ENCODE measurements at places on chromosomes 7 and 10.

DNA sequence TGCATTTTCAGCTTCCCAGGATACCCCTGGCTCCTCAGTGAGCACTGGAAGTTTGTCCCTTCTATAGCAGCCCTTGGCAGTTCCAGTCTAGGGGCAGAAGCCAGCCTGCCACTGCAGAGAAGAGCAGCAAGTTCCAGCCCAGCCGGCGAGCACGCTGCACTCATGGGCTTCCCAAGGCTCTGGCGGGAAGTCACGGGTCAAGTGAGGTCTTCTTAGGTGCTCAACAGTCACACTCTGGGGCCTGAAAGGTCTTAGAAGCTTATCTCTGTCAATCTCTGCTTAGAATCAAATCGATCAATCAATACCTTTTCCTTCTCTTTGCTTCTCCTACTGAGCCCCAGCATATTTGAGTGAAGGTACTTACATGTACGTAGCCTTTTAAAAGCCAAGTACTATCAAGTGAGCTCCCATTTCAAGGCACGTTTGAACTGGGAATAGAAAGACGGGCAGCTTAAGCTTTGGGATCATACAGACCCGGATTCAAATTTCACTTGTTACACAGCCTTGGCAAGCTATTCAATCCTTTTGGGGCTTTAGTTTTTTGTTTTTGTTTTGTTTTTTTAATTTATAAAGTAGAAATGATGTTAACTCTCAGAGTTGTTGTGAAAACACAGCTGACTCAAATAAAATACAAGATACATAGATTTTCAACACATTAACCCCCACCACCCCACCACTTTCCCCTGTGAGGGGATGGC is 152.6 kb upstream of the KLF14 start:
- DNase-seq = no peak

DNA sequence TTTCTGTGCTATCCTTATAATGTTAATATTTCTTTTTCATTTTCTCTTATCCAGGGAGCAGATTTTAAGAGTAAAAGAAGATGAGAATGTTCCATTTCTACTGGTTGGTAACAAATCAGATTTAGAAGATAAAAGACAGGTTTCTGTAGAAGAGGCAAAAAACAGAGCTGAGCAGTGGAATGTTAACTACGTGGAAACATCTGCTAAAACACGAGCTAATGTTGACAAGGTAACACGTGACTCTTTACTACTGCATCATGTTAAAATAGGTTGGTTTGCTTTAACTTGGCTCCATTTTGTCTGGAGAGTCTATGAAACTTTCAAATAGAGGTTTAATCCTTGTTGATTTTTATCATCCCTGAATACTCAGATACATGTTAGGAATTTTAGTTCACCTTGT is 73.3 kb downstream of the RALA start:
- DNase-seq = no peak

DNA sequence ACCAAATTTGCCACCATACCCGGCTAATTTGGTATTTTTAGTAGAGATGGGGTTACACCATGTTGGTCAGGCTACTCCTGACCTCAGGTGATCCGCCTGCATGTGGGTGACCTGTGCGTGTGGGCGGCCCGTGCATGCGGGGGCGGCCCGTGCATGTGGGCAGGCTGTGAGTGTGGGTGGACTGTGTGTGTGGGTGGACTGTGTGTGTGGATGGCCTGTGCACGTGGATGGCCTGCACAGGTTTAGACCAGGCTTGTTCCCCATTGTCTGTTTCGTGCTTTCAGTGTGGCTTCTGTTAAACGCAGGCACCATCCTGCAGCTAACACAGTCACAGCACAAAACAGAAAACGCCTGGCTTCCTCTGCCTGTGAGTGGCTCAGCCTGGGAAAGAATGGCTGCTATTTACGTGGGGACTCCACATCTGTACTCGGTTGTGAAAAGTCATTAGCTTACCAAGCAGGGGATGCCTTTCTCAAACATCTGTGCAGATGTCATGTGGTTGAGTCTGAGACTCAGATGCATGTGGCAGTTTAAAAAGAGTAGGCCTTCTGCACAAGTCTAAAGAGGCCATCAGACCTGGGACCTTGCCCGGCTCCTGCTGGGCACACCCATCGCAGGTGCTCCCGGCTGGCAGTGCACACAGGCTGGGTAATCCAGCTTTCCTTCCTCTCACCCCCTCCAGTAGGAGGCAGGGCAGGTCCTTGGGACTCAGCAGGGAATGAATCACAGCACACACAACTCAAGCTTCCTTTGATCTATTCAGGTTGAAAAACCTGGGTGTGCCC is 91.6 kb downstream of the COBL start:
- no peak for DNase-seq

DNA sequence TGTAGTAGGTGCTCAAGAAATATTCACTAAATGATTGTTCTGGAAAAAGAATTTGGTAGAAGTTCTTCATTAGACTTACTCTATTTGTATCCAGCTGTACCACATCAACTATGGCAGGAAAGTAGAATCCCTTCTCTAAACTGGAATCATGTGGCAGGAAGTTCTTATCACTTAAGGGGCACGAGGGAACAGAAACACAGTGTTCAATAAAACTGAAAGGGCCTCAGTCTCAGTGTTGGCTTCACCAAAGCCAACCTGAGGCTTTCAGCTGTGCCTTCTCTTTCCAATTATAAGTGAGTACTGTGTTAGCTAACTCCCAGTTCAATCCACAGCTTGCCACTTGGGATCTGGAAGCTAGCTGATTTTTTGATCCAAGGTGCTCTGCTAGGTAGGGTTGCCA is 257.6 kb upstream of the LRGUK start:
- no peak for DNase-seq

DNA sequence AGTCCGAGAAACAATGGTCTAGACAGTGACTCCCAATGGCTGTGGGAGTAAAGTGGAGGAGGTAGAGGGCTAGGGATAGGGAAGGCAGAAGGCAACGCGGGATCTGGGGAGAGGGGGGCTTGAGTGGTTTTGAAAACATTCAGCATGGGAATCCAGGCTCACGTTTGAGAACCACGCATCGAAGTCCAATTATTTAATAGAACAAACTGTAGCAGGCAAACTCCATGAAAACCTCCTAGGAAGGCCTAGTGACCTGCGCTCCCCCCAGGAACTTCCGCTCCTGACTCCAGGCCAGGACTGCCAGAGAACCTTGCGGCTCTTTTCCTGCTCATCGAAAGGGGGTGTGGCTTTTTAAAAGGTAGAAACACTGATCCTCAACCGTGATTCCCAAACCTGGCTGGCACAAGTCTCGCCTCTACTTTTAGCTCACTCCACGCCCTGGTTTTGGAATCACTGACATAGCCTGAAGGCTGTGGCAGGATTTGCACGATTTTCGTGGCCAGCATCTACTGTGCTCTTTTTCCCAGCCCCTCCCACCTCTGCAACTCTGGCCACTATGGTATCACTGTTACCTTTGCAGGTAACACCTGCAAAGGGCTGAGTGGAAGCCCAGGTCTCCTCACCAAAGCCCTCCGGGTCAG is 43.4 kb downstream of the MYOF start:
- no peak for DNase-seq

DNA sequence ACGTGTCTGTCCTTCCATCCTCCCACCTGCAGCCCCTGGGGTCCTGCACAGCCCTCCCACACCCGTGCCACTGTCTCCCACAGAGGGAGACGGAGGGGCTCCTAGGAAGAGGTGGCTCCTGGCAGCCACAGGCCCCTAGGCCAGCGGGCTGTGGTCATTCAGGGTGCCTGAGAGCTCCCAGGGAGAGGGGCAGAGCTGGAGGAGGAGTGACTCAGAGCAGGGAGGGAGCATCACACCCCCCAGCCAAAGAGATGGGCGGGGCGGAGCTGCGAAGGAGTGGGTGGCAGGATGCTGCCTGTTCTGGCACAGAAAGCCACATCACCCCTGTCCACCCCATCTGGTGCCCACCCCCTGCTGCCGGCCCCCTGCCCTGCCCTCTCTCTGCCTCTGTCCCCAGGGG is 50.5 kb downstream of the STK32C start:
- no peak for DNase-seq

DNA sequence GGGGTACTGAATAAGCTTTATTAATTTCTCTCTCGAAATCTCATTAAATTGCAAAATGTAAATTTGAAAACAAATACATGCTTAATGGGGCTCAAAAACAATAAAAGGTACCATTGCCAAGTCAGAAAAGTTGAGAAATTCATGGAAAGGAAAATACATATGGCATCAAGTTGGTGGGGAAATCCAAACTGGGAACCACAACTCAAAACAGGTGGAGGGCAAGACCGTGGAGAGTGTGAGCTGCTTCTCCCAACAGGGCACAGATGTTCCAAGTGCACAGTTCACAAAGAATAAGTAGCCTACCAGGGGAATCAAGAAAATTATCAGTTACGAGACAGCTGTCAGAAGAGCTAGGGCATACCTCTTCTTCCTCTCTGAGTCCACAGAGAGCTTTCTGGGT is 26.6 kb downstream of the MKX start:
- no peak for DNase-seq

DNA sequence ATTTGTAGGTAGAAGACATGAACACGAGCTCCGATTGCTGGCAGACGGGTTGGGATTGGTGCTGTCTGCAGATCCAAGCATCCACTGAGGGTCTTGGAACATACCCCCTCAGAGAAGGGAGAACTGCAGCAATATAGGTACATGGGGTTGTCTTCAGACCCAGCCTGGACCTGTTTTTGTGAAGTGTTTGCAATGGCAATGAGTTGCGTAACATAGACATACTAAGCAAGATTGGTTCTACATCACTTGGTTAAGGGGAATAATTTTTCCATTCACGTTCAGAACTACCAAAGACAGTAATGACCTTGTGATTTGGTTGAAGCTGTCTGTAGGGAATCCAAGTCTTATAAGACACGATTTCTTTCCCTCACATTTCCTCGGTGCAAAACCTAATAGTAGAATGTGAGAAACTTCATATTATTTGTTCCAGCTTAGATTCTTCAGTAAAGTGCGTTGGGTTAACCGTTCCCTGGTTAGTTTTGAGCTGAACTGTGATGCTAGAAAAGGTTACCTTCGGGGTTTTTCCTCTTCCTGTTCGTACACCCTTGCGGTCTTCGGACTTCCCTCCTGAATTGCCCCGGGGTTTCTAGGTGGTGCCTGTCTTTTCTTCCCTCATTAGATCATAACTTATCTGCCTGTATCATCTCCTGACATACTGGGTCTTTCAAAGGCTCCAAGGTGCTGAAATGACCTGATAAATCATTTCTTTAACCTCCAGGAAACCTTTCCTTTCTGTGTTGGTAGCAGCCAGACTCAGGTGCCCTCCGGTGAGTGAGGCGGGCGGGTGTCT is 14.4 kb downstream of the PROSER2 start:
- no peak for DNase-seq

GRCh38 chr10:26157734-26158133 is 58.8 kb upstream of the GAD2 start:
- DNase-seq = no peak

DNA sequence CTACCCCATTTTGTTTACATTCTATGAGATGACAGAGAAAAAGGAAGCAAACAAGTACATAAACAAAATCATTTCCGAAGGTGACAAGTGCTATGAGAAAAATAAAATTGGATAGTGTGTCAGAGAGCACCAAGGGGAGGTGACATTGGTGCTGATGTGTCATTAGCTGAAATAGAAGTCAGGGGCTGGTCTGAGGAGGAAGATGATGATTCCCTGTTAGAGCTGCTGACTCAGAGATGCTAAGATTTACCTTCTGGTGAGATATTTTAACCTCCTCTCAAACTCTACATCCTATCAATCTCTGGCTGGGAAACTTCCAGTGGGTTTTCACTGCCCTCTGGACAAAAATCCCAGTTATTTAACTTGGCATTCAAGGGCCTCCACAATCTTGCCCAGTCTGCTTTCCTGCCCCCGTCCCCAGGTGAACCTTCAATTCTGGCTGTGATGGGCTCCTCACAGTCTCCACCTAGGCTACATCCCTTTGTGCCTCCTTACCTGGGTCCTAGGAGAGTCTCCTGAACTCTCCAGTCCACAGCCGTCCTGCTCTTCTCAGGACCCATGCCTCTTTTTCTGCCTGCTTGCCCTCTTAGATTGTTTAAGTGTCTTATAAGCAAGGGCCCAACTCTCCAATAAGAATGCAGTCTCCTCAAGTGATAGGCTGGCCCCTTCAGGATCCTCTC is 26.6 kb downstream of the DUSP5 start:
- DNase-seq = no peak

- no peak for DNase-seq
Observed at GRCh38 chr10:110822035-110822711, 49.6 kb upstream of the PDCD4 start.

DNA sequence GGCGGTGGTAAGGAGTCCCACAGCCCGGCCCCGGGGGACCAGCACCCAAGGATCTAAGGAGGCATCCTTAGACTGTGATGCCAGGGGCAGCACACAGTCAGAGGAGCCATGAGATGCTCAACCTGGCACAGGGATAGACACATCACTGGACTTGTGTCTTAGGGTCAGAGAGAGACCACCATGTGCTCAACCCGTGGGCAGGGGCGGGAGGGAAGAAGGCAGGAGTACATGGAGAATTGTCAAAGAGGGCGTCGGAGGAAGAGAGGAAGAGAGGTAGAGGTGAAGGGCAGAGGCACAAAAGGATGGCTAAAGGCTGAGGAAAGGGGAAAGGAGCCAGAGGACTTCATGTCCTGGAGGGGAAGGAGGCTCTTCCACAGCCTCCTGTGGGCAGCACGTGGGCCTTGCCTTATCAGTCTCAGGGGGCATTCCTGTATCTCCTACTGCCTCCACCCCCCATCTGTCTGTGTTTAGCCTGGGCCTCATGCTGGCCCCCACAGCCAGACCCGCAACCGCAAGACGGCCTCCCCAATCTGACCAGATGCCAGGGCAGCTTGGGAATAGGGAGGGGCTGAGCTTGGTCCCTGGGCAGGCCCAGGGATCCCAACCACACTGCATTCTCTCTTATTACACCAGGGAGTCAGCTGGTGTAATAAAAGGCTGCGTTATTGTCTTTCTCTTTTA is 2.2 kb downstream of the ADCY1 start:
- DNase-seq = no peak

GRCh38 chr7:44650772-44651171 is 44.3 kb downstream of the OGDH start:
- DNase-seq = no peak

DNA sequence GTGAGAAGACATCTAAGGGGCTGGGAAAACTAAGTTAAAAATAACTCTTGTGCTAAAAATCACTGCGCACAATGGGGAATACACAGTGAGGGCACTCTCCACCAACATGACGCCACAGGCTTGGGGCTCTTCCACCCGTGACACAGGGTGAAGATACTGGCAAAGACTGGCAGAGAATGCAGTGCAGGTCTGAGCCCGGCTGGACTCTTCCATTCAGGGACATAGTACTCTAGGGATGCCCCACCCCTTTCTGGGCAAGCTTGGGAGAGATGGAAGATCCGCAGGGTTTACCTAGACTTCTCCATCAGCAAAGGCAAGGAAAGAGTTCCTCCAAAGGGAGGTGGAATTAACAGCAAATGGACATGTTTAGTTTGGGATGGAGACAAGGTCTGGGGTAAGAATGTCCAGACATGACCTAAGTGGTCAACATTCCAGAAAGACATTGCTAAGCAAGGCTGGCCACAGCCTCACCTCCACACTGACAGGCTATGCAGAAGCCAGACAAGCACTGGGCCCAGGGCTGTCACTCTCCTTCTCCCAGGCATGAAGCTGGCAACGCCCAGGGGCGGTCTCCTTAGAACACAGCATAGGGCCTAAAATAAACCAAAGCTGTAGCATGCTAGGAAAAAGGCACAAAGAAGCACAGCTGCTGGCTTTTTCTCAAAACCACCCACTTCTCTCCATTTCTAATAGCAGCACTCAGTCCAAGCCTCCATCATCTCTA is 28.1 kb downstream of the XPNPEP1 start:
- no peak for DNase-seq

Data from NCI-H2171 (cell line).